Cardiac septum (tissue), 1 donor: ENCODE measurements at places on chromosomes 13 and 19. TPM values are rescaled to one million over a fixed set of nuclear protein-coding genes. Genes with fewer than 3 reads are reported as not detected.

- DNase-seq = no peak
Measured at GRCh38 chr19:3748965-3749364, 12.5 kb downstream of the APBA3 start.

- no peak for DNase-seq
Measured at GRCh38 chr13:40498461-40498860, 168.0 kb downstream of the FOXO1 start.

DNA sequence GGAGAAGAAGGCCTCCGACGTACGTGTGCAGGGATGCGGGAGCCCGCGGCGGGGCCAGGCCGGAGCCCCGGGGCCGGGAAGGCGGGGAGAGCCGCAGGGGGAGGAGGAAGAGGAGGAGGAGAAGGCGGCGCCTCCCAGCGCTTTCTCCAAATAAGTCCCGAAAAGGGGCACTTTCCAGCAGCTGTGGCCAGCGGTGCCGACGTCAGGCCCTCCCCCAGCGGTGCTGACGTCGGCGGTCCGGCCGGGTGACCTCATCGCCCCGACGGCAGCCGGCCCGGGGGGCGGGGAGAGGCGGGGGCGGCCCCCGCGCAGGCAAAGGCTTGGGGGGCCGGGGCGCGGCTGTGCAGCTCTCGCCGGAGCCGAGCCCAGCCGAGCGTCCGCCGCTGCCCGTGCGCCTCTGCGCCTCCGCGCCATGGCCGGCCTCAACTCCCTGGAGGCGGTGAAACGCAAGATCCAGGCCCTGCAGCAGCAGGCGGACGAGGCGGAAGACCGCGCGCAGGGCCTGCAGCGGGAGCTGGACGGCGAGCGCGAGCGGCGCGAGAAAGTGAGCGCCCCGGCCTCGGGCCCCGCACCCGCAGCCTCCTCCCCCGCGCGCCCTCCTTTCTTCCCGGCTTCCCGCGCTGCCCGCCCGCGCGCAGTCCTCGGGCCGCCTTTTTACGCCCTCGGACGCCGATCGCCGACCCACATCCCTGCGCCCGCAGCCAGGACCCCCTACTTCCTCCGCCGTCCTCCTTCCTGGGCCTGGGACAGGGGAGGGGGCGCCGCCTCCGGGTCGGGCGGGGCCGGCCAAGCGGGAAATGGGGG is at the start of gene TPM4:
Gene TPM4 (plus strand): TSS at position 342 of the 804 bp plus-strand sequence. CDS start 71 bp downstream, at position 413.
- peak; percentile 95 for DNase-seq

GRCh38 chr13:43271152-43271551 is 247.8 kb downstream of the DNAJC15 start:
- DNase-seq = no peak

The NKG7 gene
- 3.6 TPM for total RNA-seq

GRCh38 chr19:42412227-42412626 is 15.0 kb downstream of the LIPE start:
- DNase-seq = no peak

DNA sequence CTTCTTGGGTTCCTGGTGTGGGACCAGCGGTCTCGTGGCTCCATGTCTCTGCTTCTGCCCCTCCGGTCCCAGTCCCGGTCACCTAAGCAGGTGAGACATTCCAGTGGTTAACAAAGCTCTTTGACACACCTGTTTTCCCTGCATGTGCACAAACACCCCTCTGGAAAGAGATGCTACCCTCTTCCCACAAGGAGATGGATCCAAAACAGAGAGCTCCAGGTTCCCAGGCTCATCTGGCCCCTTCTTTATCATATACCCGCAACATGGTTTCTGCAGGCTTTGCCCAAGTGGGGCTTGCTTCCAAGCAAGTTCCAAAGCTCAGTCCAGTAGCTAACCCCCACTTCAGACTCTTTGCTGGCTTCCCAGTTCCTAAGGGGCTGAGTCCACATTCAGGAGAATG is 17.8 kb downstream of the PEG3 start:
- no peak for DNase-seq

DNA sequence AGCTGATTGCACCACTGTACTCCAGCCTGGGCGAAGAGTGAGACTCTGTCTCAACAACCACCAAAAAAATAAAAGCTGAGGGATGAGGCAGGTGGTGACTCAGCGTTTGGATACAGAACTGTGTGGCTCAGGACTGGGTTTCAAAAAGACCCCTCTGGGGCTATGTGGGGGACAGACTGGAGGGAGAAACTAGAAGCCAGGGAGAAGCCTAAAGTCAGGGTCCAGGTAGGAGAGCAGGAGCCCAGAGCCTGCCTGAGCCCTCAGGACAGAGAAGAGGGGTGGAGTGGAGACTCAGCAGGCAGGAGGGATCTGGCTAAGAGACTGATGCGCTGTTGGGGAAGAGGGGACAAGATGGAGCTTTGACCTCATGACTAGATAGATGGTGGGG is 1.8 kb upstream of the CD37 start:
- no peak for DNase-seq

The GPR180 gene
- total RNA-seq = 1.8 TPM

The MRPS12 gene
- total RNA-seq = 40.4 TPM

DNA sequence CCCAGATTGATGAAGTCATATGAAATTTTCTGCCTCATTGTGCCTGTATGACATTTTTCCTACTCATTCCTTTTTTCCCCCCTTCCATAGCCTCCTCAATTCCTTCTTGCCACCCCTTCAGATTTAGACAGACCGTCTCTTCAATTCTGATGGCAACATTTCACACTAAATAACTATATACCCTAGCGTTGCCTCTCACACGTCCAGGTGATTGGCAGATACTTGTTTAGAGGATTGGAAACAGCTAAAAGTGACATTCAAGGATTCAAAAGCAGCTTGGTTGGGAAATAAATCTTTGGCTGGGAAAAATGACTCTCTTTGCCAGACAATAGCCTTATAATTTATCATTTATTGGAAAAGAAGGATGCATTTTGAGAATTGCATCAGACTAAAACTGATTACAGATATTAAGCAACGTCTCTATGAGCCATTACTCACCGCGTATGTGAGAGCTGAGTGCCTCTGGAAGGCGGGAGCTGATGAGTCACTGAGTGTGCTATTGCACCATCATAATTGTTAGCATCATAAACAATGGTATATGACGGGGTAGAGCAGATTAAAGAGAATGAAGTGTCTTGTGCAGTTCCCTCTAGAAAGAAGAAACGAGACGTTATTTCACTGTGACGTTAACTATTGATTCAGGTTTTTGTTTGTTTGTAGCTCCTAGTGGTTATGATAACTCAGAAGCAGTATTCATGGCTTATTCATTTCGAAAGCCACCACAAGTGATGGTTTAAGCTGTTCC is 61.1 kb upstream of the FAM216B start:
- DNase-seq = no peak

- no peak for DNase-seq
Measured at GRCh38 chr13:109233293-109233692, 553.1 kb downstream of the IRS2 start.

The LGALS4 gene
- total RNA-seq = 0.54 TPM

DNA sequence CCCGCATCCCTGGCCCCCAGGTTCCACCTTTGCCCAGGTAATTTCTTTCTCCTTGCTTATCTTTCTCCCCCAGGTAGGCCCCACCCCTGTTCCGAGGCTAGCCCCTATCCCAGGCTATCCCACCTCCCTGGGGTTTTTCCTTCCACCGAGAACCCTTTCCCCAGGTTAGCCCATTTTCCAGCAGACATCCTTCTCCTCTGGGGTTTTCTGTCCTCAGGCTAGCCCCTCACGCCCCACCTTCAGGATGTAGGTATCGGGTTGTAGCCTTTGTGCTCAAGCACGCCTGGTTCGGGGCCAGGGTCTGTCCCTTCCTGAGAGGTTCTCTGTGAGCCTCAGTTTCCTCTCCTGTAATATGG is 837 bp downstream of the FSD1 start:
- no peak for DNase-seq

The ZFR2 gene
- total RNA-seq = 0.62 TPM

- DNase-seq = no peak
Measured at GRCh38 chr13:80821466-80821865, 480.5 kb upstream of the SPRY2 start.

GRCh38 chr13:101903890-101904289 is 451.4 kb downstream of the ITGBL1 start:
- no peak for DNase-seq

The MLLT1 gene
- 30.6 TPM for total RNA-seq

The LILRB5 gene
- total RNA-seq = 4.4 TPM

DNA sequence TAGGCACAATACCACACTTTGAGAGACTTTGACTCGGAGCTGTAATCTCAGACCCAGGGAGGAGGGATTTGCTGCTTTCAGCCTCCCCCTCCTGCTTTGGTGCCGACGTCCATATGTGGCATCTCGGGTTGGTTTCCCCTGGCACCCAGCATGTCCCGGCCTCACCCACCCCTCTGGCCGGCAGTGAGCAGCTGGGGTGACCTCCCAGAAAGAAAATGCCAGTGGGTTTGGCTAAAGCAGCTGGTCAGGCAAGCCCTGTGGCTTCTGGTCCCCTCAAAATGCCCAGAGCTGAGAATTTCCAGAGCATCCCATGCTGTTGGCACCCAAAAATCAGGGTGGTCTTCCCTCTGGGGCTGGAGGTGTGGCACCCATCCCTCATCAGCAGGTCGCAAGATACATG is 34.1 kb downstream of the INSR start:
- no peak for DNase-seq

DNA sequence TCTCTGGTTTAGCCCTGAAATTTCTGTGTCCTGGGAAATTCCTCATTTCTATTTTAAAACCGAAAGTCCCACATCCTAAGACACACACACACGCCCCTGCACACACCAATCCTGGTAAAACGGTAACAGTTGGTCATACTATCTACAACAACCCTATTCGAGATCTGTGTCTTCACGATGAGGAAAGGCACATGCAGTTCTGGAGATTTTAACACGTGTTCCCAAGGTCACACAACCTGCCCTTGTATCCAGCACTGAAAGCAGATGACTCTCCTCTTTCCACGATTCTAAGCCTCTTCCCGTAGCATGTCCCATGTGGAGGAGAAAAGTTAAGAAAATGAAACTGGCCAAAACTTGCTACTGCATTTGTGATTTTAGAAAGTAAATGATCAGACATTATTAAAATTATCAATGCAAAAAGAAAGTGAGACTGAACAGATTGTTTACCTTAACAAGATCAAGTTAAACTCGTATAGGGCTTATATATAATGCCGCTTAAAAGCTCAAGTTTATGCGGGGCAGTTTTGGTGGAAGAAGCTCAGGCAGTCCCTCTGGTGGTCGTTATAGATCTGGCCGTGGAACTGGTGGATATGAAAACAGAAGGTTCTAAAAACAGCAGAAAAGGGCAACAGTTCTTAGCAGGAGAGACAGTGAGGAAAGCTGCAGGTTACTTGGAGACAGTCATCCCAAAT is 32.7 kb downstream of the VSTM1 start:
- no peak for DNase-seq

DNA sequence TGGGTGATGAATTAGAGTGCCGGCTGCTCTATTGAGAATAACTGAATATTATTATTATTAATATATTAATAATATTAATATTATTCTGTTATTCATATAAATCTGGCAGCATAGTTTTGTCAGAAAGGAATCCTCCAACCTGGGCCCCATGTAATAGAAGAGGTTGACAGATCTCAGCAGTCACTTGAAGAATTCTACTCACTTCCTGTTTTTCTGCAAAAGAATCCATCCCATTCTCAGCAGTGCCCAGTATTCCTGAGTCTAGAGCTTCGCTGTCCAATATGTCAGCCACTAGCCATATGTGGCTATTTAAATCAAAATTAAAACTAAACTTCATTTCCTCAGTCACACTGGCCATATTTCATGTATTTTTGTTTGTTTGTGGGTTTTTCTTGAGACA is 72.4 kb upstream of the USPL1 start:
- no peak for DNase-seq
